Astrocyte of the spinal cord (primary cell): ENCODE measurements at places on chromosomes 6 and 20.
A peak's percentile ranks its signal among the peaks of the same experiment; 100 is the strongest.

DNA sequence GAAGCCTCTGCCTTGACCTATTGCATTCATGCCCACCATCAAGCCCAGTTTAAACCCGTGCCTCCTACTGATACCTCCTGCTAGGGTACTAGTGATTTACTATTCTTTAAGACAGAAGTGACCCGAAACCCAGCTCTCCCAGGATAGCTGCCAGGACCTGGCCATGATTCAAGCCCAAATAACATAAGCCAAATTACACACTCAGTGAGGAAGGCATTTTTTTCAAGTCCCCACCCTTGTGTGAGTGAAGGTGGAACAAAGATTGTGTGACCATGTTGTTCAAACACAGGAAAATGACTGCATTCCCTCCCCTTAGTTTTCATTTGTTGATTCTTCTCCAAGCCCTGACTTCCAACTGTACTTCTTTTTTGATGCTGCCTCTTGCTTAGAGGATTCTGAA lies 3.7 kb upstream of the KAT14 start:
- DNase-seq: no peak

- no peak for DNase-seq
These were observed 3.6 kb upstream of the HSPA12B start for GRCh38 chr20:3728876-3729275.

- DNase-seq: no peak
These were observed 24.4 kb upstream of the ARID1B start for GRCh38 chr6:156752666-156753301.

DNA sequence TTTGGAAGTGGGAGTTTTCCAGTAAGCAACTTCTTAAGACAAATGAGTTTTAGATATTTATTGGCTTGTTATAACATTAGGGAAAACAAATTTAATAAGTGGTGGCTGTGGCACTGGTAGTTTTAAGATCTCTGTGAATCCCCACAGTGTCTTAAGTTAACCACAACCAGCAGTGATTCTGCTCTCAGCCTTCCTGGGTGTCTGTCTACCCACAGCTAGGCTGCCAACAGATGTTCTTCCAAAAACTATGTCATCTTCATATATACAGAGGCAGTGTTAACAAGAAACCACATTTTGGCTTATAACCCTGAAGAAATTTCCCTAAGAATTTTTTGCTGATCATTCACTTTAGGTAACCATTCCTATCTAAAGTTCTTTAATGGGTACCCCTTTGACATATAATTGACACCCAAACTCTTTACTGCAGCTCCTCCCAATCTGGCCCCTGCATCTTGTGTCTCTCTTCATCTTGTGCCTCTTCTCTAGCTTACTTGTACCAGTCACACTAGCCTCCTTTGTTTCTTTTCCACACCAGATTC lies 52.7 kb downstream of the TOP1 start:
- DNase-seq: peak; percentile 57

GRCh38 chr6:163620670-163621330 lies 206.3 kb downstream of the QKI start:
- no peak for DNase-seq

DNA sequence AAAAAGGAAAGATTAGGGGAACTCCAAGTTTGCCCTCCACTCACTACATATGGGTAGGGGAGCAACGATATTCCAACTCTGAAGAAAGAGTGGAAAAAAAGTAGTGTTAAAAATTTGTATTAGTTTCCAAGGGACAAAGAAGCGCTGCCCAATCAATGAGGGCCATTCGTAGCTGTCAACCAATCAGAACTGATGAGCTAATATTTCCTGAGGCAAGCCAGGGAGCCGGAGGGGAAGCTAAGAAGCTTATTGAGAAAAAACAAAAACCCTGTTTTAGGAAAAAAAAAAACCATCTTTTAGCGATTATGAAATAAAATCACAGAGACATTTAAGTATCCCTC lies 59.5 kb downstream of the TRIM38 start:
- DNase-seq: peak; percentile 87

- DNase-seq: no peak
These were observed 2.8 kb upstream of the PNPLA1 start for GRCh38 chr6:36266913-36267644.

DNA sequence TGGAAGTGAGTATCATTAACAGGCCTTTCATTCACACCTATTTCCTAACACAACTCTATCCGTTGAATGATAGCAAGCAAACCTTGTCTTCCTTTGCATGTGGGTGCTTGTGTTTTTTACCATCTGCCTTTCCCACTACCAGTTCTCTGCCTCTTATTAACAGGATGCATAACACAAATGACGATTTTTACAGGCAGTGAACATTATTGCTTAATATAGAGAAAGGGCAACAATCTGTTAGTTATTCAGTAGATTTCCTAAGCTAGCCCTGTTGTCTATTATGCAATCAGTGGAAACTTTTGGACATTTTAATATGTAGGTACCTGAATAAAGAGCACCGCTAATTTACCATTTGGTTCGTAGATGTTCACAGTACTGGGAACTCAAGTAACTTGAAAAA lies 348.8 kb upstream of the PLCB4 start:
- DNase-seq: no peak

- DNase-seq: no peak
These were observed 388.9 kb upstream of the MAP3K7 start for GRCh38 chr6:90975741-90976140.

- no peak for DNase-seq
These were observed 28.7 kb downstream of the PRND start for GRCh38 chr20:4750381-4750780.

DNA sequence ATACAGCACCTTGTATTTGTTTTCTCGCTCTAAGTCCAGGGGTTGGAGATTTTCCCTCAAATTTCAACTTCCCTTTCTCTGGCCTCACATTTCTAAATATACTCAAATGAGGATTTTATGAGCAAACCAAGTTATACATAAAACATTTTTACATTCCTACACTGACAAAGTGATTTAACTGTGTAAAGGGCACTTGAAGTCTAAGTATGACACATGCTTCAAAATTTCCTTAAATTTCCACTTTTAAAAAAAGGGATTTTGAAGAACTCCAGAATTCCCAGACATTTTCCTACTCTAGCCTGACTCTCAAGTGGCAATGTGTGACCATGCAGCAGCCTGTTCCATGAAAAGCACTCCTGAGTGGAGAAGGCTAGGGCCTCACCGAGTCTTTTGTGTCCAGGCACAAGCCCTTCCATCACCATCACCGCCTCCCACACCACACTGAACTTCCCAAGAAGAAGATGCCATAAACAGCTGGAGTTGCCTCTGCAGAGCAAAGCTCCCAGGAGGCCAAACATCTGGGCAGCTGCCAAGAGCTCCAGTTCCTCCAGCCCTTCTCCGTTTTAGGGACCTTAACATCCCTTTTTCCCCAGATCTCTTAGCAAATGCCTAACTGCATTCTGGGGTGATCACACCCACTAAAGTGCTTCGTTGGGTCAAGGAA lies 68.9 kb downstream of the NCR2 start:
- no peak for DNase-seq

DNA sequence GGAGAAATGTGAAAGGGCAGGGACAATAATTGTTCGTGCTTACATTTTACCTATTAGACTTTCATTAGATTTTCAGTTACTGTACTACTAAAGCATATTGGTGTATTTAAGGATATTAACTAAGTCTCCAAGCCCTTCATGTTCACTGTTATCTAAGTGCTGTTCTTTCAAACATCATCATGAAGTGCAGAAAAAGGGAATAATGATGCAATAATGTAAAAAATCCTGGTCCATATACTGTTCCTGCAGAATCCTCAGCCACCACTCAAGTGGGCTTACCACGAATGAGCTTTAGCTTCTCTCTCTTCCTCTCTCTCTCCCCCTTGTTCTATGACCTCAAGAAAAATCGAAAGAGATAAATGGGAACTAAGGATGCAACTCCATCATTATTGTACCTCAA lies 600.7 kb downstream of the UTRN start:
- no peak for DNase-seq

GRCh38 chr6:36834576-36835341 lies 4.5 kb downstream of the CPNE5 start:
- DNase-seq: no peak

DNA sequence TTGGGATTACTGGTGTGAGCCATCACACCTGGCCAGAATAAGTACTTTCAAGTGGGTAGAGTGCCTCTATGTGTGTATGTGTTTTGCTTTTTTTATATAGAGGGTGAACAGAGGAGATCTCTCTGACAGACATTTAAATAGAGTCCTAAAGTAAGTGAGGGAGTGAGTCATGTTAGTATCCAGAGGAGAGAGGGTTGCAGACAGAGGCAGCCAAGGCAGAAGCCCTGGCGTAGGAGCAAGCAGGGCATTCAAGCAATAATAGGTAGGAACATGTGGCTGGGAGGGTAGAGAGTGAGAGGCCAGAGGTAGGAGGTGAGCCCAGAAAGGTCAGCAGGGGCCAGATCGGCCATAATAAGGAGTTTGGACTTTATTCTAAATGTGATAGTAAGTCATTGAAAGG lies 48.9 kb downstream of the PHF20 start:
- DNase-seq: peak; percentile 53

DNA sequence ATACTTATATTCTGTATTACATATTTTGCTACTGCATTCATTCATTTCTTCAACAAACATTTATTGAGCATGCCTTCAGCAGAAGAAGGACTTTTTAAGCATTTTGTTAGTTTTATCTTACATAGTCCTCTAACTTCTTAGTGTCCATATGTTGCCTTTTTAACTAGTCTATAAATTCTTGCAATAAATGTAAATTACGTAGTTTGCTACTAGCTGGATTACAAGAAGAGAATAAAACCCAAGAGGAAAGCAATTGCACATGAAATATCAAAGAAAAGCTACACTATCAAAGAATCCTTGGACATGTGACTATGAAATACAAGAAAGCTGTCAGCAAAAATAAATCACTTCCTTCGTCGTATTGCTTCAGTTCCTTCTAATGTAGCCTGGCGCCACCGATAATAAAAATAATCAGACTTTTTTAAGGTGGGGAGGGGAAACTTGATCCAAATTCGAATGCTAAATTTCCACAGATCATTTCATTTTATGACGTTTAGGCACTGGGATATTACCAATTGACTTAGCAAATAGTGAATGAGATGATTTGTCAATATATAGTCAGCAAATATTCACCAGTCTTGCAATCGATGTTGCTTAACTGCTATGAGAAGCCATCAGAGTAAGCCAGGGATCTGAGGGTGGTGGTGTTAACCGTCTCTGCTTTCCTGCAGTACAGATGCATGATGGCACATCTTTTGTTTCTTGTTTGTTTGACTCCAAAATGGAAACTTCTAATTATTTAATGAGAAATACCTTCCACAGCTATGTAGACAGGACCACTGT lies 258.7 kb upstream of the EXOC2 start:
- no peak for DNase-seq

DNA sequence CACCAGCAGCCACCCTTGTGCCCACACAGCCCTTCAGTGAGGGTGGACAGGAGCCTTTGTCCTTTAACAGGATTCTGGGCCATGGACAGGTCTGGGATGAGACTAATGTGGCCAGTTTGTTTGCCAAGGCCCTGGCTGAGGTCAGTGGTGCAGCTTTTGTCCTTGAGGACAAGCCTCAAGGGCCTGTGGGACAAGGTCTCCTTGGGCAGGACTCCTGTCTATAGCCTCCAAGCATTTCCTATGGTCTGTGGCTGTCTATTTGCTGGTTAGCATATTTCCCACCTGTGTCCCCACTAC lies 44.1 kb downstream of the SUN5 start:
- DNase-seq: no peak

- DNase-seq: no peak
These were observed 9.4 kb upstream of the CD93 start for GRCh38 chr20:23095499-23095898.

DNA sequence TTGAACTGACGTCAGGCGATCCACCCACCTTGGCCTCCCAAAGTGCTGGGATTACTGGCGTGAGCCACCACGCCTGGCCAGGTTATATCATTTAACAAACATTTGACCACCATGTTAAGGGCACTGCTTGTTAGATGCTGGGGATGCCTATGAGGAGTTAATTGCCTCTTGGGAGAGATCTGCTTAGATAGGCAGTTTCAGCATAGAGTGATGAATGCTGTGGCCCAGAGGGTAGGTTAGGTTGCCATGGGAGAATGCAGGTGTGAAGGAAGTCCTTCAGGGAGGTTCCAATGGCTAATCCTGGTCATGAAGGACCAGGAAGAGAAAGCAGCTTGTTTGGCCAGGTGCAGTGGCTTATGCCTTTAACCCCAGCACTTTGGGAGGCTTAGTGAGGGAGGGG lies 17.0 kb downstream of the PHF20 start:
- no peak for DNase-seq
